NCI-H2171 (cell line): ENCODE measurements at places on chromosomes 4 and X.

DNA sequence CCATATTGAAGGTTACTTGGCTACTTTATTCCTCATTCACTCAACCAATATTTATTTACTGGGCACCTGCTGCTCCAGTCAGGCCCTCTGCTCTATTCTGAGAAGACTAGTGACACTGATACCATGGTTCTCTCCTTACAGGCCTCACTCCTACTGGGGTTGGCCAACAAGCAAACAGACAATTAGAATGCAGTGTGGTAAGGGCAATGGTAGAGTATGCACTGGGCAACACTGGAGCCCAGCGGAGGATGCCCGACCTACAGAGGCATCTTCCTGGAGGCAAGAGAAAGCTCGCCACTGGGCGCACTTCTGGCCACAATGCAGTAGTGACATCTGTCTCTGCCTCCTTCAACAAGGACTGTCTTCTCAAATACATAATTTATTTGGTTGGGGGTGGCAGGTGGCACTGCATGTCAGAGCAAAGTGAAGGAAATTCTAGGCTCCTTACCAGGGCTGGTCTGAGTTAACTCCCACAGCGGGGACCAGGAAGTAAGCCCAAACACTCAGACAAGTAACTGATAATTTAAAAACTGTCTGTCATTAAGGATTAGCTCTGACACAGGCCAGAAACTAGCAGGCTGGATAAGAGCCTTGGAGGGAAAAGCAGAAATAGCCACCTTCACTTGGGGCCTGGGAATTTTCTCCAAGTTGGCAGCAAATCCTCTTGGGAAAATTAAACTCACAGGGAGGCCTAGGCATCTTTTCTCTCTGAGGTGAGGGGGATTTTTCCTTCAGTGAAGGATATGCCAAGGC, 150.7 kb upstream of the EOLA2 start:
- DNase-seq: no peak

DNA sequence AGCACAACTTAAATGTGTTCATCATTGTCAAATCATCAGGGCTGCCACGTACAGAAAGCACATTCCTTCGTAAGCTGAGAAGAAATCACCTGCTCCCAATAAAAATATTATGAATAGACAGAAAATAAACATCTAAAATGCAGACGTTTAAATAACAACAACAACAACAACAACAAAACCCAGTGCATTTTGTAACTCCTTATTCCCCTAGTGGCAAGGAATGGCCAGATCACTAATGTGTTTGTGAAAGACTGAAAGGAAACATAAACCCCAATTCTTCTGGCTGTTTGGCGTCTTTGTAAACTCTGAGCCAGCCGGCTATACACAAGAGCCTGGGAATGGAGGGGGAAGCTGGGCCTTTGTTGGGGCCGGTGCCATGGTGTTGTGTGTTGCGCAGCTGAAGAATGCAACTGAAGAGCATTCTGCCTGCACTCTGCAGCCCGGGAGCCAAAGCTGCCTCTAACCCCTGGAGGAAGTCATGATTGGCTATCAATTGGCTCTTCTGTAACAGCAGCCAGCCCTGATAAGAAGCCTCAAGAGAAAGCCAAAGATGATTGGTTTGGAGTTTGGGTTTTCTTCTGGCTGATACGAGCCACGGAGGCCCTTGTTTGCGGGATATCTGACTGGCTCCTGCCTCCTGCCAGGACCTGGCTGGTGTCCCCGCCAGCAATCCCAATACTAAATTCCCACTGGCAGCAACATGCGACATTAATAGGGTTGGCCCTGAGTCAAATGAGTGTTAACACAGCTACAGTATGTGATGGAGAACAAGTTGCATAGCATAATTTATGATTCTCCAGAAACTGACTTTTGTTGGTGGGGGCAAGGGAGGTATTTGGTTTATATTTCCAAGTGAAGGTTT, 89.7 kb upstream of the TFDP3 start:
- DNase-seq: no peak

DNA sequence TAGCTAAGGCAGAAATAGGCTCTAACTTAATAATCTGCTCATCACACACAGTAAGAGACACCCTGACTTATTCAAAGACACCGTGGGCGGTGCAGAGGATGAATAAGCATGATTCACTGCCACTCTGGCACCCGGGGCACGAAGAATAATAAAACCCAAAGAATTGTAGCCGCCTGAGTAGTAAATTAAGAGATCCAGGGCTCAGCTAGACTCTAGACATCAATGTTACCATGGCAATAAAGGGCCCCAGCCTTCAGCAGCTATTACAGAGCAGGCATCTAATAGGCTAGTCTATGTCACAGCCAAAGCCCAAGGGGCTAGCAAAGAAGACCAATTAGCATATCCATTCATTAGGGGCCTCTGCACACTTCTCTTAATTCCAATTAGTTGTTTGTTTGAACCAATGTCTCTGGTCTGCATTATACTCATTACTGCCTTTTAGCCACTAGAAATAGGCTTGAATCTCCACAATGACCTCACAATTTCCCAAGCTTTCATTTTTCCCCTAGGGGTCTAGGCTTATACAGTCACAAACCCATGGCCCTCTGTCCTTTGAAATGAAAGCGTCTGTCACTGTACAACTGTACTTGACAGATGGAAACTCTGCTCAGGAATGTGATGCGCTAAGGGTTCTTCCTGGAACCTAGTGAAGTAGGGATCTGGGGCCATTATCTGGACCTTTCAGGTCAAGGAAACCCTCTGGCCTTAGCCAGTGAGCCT, 3.0 kb upstream of the ATP1B4 start:
- DNase-seq: no peak

GRCh38 chr4:184163813-184164212, 53.9 kb downstream of the ENPP6 start:
- DNase-seq: no peak

GRCh38 chr4:113837397-113837796, 75.9 kb upstream of the CAMK2D start:
- DNase-seq: no peak
